Liver (tissue), 10 donors: ENCODE measurements at places on chromosomes 4 and X. TPM values are rescaled to one million over a fixed set of nuclear protein-coding genes. Genes with fewer than 3 reads are reported as not detected.

- DNase-seq = no peak
Measured at GRCh38 chr4:86549163-86549788, 44.8 kb upstream of the PTPN13 start.

GRCh38 chrX:104284507-104284906 lies 29.8 kb upstream of the ESX1 start:
- no peak for DNase-seq

DNA sequence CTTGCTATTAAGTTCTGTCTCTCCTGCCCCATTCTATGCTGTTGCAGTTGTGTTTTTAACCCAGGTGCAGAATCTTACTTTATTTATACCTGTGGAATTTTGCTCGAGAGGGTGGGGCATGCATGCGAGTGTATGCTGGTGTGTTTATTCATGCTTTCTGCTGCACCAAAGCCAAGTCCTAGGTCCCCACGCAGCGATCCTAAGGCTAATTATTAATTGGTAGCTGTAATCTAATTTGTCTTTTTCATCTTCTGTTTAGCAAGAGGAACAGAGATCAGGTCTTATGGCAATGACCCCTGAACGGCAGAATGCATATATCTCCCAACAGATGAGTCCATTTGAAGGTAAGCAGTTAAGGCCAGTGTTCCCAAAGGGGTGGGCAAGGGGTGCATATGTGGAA lies 58.7 kb upstream of the MTM1 start:
- no peak for DNase-seq

DNA sequence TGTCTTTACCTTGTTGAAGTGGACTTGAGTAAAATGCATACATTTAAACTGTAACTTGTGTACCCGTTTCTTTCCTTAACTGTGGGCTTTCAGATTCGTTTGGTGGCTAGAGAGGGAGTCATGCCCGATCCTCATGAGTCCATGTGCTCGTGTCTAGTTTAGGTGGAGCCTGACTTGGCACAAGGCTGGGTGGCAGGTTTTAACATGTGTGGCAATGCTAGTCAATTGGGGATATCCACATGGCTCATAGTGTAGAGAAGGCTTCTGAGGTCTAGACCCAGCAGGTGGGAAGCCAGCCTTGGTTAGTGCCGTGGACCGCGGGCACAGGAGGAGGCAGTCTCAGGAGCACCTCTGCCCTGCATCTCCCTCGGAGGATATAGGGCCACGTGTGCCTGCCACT lies 48.5 kb upstream of the CLCN4 start:
- no peak for DNase-seq

- DNase-seq = no peak
Measured at GRCh38 chr4:5654791-5655190, 53.6 kb downstream of the EVC2 start.

SLC34A2 gene
- 0.14 TPM for total RNA-seq

TLR10 gene
- total RNA-seq = 1.9 TPM
